ENCODE measurements at places on chromosomes 16 and 17.
A peak's percentile ranks its signal among the peaks of the same experiment; 100 is the strongest.

DNA sequence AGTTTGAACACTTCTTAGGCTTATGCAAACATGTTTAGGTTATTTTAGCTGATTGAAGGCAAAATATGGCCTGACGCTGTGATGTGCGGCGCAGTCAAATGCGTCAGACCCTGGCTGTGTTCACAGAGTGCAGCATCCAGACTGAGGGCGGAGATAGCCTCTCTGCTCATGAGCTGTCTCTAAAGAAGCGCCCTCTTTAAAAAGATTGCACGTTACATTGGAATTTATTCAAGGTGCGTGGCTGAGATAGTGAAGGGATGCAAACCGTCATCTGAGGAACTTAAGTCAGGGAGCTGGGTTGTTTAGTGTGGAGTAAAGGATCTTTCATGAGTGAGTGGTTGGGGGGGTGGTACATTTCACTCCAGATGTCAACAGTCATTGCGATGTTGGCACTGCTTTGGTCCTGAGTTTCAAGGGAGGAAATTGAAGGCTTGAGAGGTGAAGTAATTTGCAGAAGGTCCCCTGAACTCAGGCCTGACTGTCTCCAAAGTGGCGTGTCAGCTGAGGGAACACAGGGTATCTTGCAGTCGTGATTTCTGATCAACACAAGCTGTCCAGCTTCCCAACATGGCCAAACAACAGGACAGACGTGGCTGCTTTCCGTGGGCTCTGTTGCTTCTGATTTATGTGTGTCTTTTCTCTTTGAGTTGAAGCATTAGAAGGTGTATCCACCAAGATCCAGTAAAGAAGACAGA, 33.4 kb downstream of the RPTOR start:
- no peak for DNase-seq

- DNase-seq: no peak
Observed at GRCh38 chr16:80500116-80500859, 40.5 kb upstream of the DYNLRB2 start.

DNA sequence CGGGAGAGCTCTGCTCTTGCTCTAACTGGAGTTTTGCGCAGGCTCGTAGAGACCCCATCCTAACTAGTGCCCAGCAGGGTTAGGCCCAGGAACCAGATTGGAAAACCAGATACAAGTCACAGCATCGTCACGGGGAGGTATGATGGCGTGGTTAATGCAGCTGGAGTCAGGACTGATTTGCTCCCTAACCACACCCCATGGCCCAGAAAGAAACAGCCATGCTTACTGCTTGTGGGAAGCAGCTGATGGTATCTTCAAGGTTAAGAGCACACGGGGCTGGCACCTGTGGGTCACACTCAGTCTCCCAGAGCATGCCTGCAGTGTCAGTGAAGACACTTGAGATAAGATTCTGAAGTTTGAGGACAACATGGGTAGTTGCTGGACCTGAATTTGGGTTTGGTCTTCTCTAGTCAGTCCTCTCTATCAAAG, 60.2 kb downstream of the WIPI1 start:
- no peak for DNase-seq

- no peak for DNase-seq
Observed at GRCh38 chr17:80789356-80789902, 202.2 kb upstream of the CHMP6 start.

GRCh38 chr17:71936977-71937376, 183.8 kb upstream of the SOX9 start:
- DNase-seq: no peak

GRCh38 chr17:75754378-75755204, 10.4 kb downstream of the GALK1 start:
- no peak for DNase-seq

- DNase-seq: no peak
Observed at GRCh38 chr17:34730816-34731215, 151.4 kb downstream of the TMEM132E start.

DNA sequence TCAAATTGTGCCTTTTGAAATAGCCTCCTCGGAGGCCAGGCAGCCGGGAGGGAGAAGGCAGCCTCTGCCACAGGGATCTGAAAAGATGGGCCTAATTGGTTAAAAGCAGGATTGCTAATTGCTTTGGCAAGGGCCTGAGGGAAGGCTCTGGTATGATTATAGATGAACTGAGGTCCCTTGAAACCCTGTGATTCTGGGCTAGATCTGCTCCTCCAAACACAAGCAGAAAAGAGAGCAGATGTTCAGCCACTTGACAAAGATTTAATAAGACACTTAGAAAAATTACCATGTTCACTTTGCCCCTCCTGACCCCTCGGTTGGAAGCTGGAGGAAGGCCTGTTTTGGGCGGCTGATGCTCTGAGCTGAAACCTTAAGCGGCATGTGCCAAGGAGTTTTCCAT, 209.5 kb upstream of the MPHOSPH6 start:
- peak; percentile 99 for DNase-seq

GRCh38 chr17:41539979-41540701, 12.0 kb upstream of the KRT19 start:
- no peak for DNase-seq

All from NCI-H524 (cell line).